ENCODE measurements at places on chromosomes 4 and X.

GRCh38 chr4:151687021-151687640, 73.7 kb downstream of the GATB start:
- no peak for DNase-seq

- DNase-seq = no peak
Observed at GRCh38 chr4:118968813-118969212, 80.2 kb downstream of the SYNPO2 start.

DNA sequence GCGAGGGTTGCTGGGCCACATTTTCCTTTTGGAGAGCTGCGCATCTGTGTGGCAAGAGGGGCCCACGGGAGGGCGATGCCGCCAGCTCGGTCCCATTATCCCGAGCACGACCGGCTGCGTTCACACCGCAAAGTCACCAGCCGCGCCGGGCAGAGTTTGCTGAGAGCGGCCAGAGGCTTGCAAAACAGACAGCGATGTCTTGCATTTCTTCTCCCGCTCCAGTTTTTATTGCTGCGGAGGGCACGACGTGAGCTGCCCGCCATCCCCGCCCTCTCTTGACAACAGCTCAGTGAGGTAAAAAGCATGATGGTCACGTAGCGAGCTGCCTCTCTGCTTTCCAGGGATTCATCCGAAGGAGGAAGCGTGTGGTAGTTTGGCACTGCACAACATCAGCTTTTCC, 102.1 kb upstream of the TENM3 start:
- DNase-seq = peak; percentile 36

- no peak for DNase-seq
Observed at GRCh38 chr4:17068392-17068791, 169.9 kb upstream of the LDB2 start.

- no peak for DNase-seq
Observed at GRCh38 chrX:124260845-124261244, 71.6 kb upstream of the TEX13D start.

- no peak for DNase-seq
Observed at GRCh38 chrX:9738151-9738550, 27.5 kb downstream of the GPR143 start.

GRCh38 chr4:114811564-114812301, 213.1 kb downstream of the UGT8 start:
- no peak for DNase-seq

DNA sequence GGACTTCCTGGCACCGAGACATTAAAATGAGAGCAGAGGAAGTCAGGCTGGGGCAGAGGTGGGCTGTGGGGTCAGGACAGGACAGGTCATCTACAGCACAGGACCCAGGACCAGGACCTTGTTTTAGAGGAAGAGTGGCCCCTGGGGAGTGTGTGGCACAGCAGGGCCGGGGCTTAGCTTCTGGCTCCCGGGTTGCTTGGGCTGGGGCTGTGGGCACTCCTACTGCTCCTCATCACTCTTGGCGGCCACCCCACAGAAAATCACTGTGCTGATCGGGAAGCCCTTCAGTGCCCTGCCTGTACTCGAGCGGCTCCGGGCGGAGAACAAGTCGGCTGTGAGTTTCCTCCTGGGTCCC, 8.1 kb upstream of the ATP6AP1 start:
- DNase-seq = no peak

DNA sequence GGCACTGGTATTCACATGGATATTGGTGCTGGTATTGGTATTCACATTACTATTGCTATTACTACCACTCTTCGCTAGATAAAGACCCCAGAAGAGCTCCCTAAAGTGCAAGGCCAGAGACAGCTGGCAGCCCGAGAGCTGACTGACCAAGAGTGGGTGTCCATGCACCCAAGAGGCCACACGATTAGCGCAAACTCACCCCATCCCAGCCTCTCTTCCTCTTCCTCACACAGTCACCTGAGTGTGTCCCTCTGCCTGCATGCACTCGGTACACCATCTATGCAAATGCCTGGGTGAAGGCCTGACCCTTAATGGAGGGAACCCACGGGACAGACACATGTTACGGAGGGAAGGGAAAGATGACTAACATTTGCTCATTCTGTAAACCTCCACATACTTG, 86.7 kb downstream of the HAUS3 start:
- no peak for DNase-seq

DNA sequence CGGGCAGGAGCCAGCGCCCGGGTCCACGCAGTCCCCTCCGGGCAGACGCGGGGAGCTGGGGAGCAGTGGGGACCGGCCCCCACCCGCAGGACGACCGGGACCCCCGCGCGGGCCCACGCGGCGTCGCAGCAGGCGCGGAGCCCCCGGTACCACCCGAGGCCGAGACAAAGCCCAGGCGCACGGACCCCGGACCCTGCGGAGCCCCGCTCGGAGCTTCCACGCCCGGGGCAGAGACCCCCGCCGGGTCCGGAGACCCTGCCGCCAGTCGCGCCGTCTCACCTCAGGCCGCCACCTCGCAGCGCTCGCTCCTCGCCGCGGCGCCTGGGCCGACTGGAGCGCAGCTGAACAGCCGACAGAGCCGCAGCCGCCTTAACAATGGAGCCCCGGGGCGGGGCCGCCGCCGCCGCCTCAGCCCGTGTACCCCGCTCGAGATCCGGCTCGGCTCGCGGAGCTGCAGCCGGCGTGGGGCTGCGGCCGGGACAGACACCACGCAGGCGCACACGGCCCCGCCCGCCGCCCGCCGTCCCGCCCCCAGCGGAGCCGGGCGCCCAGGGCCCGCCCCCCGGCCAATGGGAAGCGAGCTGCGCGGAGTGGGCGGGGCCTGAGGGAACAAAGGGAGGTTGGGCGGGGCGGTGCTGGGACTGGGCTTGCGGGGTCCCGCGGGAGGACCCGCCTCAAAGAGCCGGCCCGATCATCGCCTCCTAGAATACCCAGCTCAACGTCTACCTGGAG, at the start of gene AFAP1:
Gene AFAP1, minus strand, starts transcription at position 485 of the 732 bp plus-strand sequence. CDS start 67,783 bp downstream, outside the sequence.
- peak; percentile 95 for DNase-seq

GRCh38 chr4:6724421-6725111, 8.6 kb downstream of the BLOC1S4 start:
- no peak for DNase-seq

DNA sequence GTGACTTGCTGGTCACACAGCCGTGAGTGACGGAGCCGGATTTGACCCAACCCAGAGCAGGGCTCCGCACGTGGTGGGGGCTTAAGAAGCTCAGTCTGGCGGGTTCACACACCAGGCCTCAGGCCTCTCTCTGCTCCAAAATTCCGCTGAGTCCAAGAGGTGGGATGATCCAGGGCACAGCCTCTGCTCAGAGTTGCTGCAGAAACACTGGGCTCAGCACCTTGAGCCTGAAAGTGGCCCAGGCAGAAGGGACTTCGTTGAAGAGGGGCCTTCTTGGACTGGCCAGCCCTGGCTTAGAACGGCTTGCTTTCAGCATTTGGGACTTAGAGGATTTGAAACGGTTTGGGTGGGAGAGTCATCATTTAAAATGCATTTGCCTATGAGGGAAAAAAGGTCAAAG, 21.2 kb downstream of the EVC start:
- no peak for DNase-seq

GRCh38 chrX:136467303-136467702, 20.4 kb upstream of the BRS3 start:
- no peak for DNase-seq

DNA sequence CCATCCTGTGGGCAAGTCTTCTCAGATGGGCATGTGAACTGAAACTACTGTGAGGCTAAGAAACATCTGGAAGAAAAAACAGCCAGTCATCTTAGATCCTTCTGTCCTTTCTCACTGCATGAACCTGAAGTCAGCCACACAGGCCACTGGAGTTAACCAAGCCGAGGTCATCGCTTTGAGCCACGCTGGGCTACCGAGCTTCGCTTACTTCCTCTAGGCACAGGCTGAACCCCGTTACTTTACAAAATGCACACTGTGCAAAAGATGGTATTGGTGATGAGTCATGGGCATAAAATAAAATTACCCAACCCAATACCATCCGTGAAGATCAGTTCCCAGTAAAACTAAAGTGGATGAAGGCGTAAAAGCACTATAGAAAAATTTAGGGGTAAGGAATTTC, 86.2 kb downstream of the MTMR1 start:
- DNase-seq = no peak

GRCh38 chr4:152106113-152106763, 345.4 kb upstream of the GATB start:
- no peak for DNase-seq

- DNase-seq = no peak
Observed at GRCh38 chr4:8301851-8302730, 32.5 kb downstream of the HTRA3 start.

GRCh38 chrX:14798805-14799397, 74.0 kb downstream of the FANCB start:
- DNase-seq = no peak

GRCh38 chrX:13885591-13885990, 68.7 kb upstream of the GPM6B start:
- no peak for DNase-seq

- no peak for DNase-seq
Observed at GRCh38 chr4:2259036-2259540, 2.8 kb downstream of the MXD4 start.

DNA sequence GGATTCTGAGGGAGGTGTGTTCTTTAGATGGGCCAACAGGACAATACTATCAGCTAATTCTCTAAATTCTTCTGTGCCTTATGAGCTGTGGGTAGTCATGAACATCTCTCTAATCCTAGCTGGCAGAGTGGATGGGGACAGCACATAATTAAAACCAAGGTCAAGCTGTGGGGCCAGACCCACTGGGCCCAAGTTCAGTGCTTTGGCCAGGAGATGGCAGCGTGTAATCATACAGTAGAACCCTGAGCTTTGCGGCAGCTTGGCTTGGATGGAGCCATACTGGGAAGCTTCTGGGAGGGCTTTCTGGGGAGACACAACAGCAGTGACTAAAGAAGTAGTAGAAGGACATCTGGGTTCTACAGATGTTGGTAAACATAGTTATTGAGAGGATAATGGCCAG, 140.3 kb upstream of the CXCL13 start:
- DNase-seq = no peak

DNA sequence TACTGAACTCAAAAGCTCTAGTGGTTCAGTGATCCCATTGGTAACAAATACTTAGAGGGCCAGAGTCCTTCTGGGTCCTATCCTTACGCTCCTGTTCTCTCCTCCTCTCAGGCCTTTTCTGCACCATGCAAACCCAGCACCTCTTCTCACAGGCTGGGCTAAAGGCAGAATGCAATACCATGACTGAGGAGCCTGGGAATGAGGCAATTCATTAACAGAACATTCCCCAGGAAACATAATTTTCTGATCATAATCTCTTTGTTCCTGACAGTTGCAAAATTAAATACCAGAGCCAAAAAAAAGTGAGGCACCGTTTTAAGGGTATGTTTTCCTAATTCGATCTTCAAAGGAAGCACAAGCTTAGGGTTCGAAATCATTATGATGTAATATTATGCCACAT, 9.0 kb downstream of the SORBS2 start:
- DNase-seq = no peak

- DNase-seq = no peak
Observed at GRCh38 chr4:61049018-61049417, 151.1 kb upstream of the ADGRL3 start.

DNA sequence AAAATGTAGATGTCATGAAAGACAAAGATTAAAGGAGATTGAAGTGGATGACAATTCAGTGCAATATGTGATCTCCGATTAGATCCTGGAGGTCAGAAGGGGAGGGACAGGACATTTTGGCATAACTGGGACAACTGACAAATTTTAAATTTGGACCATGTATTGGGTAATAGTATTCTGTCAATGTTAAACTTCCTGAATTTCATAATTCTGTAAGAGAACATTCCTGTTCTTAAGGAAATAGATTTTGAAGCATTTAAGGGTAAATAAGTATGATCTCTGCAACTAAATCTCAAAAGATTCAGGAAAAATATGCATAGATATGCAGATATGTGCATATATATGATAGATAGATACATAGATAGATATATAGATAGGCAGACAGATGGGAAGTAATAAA, 11.0 kb downstream of the ODAPH start:
- no peak for DNase-seq

- no peak for DNase-seq
Observed at GRCh38 chrX:124010566-124010965, 49.1 kb downstream of the STAG2 start.

GRCh38 chrX:68868902-68869800, 40.3 kb downstream of the EFNB1 start:
- no peak for DNase-seq

DNA sequence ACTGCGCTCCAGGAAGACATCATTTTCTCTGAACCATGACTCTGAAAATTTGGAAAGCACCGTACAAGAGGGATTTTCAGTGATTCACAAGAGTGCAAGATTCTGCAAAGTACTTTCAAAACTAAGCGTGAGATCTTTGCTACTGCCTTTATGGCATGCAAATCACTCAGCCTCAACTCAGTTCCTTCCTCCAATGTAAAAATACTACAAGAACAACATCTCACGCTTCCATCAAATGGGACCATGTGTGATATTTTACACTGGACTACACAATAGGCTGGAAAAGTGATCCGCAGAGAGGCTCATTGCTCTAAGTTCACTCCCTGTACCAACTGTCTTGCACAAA, 674 bp upstream of the IL15 start:
- no peak for DNase-seq

DNA sequence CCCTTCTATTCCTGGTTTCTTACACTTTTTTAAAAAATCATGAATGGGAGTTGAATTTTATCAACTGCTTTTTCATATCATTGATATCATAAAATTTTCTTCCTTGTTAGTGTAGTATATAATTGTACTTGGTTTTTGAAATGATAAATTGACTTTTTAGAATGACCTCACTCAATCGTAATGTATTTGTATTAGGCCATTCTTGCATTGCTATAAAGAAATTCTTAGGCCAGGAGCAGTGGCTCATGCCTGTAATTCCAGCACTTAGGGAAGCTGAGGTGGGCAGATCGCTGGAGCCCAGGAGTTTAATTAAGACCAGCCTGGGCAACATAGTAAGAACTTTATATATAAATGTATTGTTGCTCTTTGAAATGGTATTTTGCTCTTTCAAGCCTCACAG, 6.3 kb downstream of the EXOC1 start:
- no peak for DNase-seq

GRCh38 chr4:155787113-155787710, 28.4 kb downstream of the GUCY1B1 start:
- DNase-seq = peak; percentile 58

DNA sequence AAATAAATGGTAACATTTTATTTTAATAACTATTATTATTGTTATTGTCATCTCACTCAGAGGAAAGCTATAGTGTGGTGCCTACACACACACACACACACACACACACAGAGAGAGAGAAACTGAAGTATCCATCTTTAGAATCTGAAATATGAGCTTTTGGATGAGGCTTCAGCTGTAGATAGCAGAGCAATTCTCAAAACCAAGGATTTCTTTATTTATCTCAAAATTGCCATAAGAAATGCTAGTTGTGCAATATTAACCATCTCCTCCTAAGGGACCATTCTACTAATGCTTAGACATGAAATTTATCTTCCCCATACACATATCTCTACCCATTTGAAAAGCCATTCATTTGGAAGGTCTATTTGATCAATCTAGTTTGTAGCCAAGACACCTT, 50.1 kb upstream of the SGMS2 start:
- no peak for DNase-seq

- no peak for DNase-seq
Observed at GRCh38 chr4:95701500-95702170, 138.3 kb upstream of the PDHA2 start.

GRCh38 chr4:108979759-108980158, 216.9 kb upstream of the ETNPPL start:
- no peak for DNase-seq

Data from brain (organoid and tissue), 16 donors.